ENCODE measurements at places on chromosomes 16 and 17.
A peak's percentile ranks its signal among the peaks of the same experiment; 100 is the strongest.

- DNase-seq, result no peak
These were observed 14.9 kb downstream of the KRT33A start for GRCh38 chr17:41335747-41336146.

DNA sequence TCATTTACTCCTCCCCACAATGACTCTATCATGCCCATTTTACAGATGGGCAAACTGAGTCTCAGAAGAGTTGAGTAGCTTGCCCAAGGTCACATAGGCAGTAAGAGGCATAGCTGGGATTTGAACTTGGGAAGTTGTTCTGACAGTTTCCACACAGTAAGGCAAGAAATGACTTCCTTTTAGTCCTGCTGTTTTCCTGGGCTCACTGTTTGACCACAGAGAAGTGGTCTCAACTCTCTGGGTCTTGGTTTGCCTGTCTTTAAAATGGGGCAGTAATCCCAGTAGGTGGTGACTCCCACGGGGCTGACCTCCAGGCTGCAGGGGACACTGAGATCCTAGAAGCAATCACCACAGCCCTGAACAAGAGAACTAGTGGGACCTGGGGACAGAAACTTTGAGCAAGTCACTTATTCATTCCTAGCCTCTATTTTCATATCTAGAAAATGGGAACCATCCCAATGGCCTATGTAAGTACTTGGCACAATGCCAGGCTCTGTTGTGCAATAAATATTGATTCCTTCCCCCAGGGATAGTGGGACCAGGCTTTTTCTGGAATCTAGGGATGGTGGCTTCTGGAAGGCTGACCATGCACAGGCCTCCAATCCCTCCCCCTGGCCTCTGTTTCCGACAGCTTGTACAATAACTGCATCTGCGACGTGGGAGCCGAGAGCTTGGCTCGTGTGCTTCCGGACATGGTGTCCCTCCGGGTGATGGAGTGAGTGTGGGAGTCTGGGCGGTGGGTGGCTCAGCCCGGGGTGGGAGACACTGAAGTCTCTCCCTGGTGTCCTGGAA is 20.5 kb downstream of the DEXI start:
- no peak for DNase-seq

GRCh38 chr17:73390851-73391250 is 79.0 kb upstream of the CDC42EP4 start:
- DNase-seq, result no peak

- DNase-seq, result no peak
These were observed 160.6 kb downstream of the CCT6B start for GRCh38 chr17:34800661-34801060.

GRCh38 chr17:56973520-56973919 is 4.4 kb upstream of the SCPEP1 start:
- DNase-seq, result no peak

- no peak for DNase-seq
These were observed 390 bp downstream of the SEZ6L2 start for GRCh38 chr16:29898804-29899515.

DNA sequence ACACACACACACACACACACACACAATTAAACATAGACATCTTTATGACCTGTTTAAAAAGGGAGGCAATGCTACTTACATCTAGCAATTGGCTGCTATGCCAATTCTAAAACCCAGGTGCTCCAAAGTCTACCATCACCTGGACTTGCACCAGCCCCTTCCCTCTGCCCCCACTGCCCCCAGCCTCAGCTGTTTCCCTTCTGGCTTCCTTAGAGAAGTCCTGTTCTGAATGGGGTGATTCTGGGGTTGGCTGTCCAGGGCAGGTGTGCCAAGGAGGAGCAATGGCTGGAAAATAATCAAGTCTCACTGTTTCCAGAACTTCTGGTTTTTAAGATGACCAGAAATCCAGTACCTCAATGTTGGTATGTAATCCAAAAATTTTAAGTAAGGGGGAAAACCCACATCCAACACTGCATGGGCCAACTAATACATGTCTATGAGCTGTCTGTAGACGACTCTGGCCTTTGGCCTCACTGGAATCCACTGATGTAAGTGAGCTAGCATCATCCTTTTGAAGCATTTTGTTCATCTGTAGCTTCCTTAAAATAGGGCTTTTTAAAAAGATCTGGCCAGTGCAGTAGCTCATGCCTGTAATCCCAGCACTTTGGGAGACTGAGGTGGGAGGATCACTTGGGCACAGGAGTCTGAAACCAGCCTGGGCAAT is 2.1 kb downstream of the IFT20 start:
- DNase-seq, result no peak

- no peak for DNase-seq
These were observed 2.5 kb upstream of the MT1X start for GRCh38 chr16:56679818-56680217.

DNA sequence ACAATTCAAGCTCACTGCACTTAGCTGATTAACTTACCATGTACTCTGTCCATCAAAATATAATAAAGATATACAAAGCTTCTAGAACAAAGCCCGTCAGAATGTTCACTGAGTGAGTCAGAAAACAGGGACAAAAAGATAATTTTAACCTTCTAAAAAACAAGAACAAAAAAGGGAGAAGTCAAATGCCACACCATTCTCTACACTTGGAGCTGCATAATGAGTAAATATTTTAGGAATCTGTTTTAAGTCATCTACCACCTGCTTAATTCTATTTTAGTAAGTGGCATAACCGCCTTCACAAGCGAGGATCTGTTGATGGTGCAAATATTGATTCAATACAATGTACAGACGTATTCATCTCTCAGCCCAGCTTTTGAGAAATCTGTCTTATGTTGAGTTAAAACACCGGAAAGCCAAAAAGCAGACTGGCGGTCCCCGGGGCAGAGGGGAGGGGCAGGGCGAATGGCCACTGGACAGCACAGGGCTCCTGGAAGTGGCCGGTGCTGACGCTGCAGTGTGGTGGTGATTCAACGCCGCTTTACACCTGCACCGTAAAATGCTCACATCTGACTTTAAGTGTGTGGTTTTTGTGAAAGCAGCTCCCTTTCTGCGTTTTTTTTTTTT is 20.1 kb downstream of the RAB40B start:
- DNase-seq, result no peak

- DNase-seq, result no peak
These were observed 210.7 kb downstream of the WWOX start for GRCh38 chr16:78310196-78310595.

GRCh38 chr17:31593806-31594205 is 202.3 kb downstream of the RAB11FIP4 start:
- no peak for DNase-seq

GRCh38 chr16:28317040-28317880 is 24.9 kb downstream of the SBK1 start:
- peak; percentile 85 for DNase-seq

GRCh38 chr16:88596483-88596882 is 26.3 kb downstream of the ZC3H18 start:
- DNase-seq, result no peak
